ENCODE measurements at places on chromosomes 11 and 22. TPM values are rescaled to one million over a fixed set of nuclear protein-coding genes. Genes with fewer than 3 reads are reported as not detected.

DNA sequence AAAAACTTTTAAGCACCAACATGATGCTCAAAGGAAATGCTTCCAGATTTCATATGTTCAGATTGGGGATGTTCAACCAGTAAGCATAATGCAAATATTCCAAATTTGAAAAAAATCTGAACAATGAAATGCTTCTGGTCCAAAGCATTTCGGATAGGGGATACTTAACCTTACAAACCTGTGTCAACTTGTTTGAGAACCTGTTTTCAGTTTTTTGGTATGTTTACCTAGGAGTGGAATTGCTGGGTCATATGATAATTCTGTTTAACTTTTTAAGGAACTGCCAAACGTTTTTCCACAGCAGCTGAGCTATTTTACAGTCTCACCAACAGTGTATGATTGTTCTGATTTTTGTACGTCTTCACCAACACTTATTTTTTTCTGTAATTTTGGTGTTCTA is 23.7 kb downstream of the FAR1 start:
- no peak for DNase-seq

DNA sequence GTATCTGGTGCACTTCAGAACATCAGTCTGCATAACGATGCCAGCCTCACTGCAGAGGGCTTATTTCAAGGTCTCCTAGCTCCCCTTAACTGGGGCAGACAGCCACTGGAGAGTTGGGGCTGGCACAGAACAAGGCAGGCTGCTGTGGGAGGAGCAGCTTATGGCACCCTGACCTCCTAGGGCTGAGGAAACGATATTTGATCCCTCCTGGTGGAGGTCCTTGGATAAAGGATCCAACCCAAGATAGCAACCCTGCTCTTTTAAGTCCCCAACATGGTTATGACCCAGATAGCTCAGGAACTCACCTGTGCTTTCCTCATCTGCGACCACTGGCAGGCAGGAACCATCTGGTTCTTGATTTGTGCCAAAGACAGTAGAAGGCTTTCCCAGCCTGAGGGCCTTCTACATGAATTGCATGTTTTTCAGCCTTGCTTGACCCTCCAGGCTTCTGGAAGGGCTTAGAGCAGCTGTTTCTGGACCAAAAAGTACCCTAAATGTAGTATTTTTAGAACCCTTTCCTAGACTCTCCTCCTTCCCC is 2.8 kb downstream of the TMEM109 start:
- no peak for DNase-seq

SLC7A4 gene
- 0.09 TPM for total RNA-seq

GRCh38 chr11:63001456-63001855 is 14.2 kb downstream of the SLC22A8 start:
- DNase-seq, result no peak

GAL3ST1 gene
- 5.1 TPM for total RNA-seq

DNA sequence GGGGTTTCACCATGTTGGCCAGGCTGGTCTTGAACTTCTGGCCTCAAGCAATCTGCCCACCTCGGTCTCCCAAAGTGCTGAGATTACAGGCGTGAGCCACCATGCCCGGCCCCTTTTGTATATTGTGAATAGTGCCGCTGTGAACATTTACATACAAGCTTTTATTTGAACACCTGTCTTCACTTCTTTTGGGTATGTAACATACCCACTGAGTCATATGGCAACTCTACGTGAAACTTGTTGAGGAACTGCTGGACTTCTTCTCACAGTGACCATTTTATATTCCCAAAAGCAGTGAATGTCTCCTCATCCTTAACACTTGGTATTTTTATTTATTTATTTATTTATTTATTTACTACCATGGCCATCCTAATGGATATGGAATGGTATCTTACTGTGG is 3.9 kb upstream of the SCT start:
- DNase-seq, result no peak

GRCh38 chr11:116403794-116404461 is 368.9 kb downstream of the BUD13 start:
- no peak for DNase-seq
